Bronchial smooth muscle cell (primary cell): ENCODE measurements at places on chromosomes 12 and 14. TPM values are rescaled to one million over a fixed set of nuclear protein-coding genes. Genes with fewer than 3 reads are reported as not detected.

The ENDOU gene
- 0.09 and 0.16 TPM in 2 replicates for total RNA-seq

The PTCSC3 gene
- total RNA-seq = not detected in 2 replicates

The PYGL gene
- 37.8 and 66.0 TPM in 2 replicates for total RNA-seq

The OTX2 gene
- total RNA-seq = not detected in 2 replicates

The LHX5 gene
- total RNA-seq = not detected in 2 replicates
